ENCODE measurements at places on chromosomes 1 and 21. TPM values are rescaled to one million over a fixed set of nuclear protein-coding genes. Genes with fewer than 3 reads are reported as not detected.

- H3K4me3 ChIP-seq, result no peak overlapping the region
- H3K4me1 ChIP-seq, result peaks cover 9% of the 10 kb centered on the region
- H3K36me3 ChIP-seq, result no peaks in the 10 kb centered on the region
- H3K27me3 ChIP-seq, result no peaks in the 10 kb centered on the region
- H3K27ac ChIP-seq, result no peak overlapping the region
- no peak for DNase-seq
Measured at GRCh38 chr1:60978421-60979357, 103.7 kb upstream of the NFIA start.

DNA sequence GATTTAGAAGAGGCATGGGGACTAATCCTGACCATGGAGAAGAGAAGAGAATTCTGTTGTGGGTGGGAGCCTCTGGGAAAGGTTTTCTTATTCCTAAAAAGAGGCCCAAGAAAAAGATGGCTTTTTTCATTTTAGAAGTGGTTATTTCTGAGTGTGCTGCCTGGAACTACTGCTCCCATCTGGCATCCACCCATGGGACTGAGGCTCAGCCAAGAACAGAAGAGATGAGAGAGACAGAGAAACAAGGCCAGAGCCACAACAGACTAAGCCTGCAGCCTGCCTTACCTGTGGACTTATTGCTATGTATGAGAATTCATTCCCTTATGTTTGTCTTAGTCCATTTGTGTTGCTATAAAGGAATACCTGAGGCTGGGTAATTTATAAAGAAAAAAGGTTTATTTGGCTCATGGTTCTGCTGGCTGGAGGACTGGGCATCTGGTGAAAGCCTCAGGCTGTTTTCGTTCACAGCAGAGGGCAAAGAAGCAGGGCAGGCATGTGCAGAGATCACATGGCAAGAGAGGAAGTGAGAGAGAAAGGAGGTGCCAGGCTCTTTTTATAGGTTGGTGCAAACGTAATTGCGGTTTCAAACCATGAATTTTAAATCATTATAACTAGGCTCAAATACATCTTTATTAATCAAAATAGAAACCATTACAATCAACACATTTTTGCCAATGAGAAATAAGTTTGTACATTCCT, 57.5 kb upstream of the PRDM2 start:
- H3K4me1 ChIP-seq, result no peaks in the 10 kb centered on the region
- no peaks in the 10 kb centered on the region for H3K27me3 ChIP-seq
- H3K4me3 ChIP-seq, result no peak overlapping the region
- no peak for DNase-seq
- H3K27ac ChIP-seq, result no peak overlapping the region
- no peaks in the 10 kb centered on the region for H3K36me3 ChIP-seq

GRCh38 chr1:44819608-44820327, 11.4 kb downstream of the BTBD19 start:
- H3K4me3 ChIP-seq, result peak overlapping the region; percentile 28
- H3K27ac ChIP-seq, result peak overlapping the region; percentile 96
- no peaks in the 10 kb centered on the region for H3K27me3 ChIP-seq
- no peaks in the 10 kb centered on the region for H3K36me3 ChIP-seq
- H3K4me1 ChIP-seq, result peaks cover 16% of the 10 kb centered on the region

- H3K27me3 ChIP-seq, result no peaks in the 10 kb centered on the region
- no peak for DNase-seq
- H3K27ac ChIP-seq, result no peak overlapping the region
- peaks cover 56% of the 10 kb centered on the region for H3K4me1 ChIP-seq
- no peaks in the 10 kb centered on the region for H3K36me3 ChIP-seq
- no peak overlapping the region for H3K4me3 ChIP-seq
Measured at GRCh38 chr21:45103971-45104520, 29.7 kb downstream of the ADARB1 start.

DNA sequence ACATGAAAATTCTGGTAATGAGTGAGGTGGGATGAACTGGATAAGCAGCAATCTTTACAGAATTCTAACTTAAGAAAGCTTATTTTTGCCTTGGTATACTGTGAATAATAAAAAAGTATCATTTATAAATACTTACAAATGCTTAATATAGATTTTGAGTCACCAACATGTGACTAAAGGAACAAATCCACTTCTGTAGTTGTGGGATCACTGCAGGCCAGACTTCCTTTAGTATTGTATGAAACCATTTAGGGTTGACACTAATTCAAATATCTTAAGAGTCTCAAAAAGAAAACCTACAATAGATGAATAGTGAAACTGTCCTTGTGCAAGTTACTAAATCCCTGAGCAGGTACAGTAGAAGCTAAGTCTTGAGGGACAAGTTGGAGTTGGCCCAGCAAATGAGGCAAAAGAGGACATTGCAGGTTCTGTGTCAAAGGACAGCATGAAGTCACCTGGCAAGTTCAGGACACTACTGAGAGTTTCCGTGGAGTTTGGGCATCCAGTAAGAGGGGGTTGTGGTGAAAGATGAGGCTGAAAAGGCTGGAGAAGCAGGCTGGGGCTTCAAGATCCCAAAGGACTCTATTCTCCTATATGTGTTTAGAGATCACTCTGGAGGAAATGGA, 5.9 kb upstream of the THEM4 start:
- no peaks in the 10 kb centered on the region for H3K27me3 ChIP-seq
- no peak overlapping the region for H3K4me3 ChIP-seq
- H3K4me1 ChIP-seq, result no peaks in the 10 kb centered on the region
- DNase-seq, result no peak
- no peaks in the 10 kb centered on the region for H3K36me3 ChIP-seq

GRCh38 chr1:45864167-45865106, 61.0 kb downstream of the MAST2 start:
- no peak overlapping the region for H3K27ac ChIP-seq
- H3K4me3 ChIP-seq, result peak overlapping the region; percentile 31
- H3K36me3 ChIP-seq, result no peaks in the 10 kb centered on the region
- no peaks in the 10 kb centered on the region for H3K27me3 ChIP-seq
- H3K4me1 ChIP-seq, result no peaks in the 10 kb centered on the region
- no peak for DNase-seq

DNA sequence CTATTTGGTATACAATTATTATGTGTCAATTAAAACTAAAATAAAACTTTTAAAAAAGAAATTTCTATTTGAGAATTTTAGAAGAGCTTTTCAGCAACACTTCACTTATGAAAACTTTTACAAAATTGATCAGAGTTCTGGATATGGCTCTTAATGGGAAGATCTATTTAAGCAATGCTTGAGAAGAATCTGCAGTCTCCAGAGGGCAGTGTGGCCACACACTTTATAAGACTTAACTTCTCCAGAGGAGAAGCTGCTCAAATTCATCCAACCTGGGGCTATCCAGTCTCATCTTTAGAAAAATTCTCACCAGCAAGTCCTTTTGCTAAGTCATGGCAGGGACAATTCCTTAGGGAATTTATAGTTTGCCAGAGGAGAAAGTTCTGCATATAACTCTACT, 25.2 kb upstream of the AGO1 start:
- no peak for DNase-seq
- no peak overlapping the region for H3K4me3 ChIP-seq
- H3K27ac ChIP-seq, result no peak overlapping the region
- no peaks in the 10 kb centered on the region for H3K4me1 ChIP-seq

GRCh38 chr1:38088791-38089190, 42.2 kb upstream of the POU3F1 start:
- no peaks in the 10 kb centered on the region for H3K4me1 ChIP-seq
- DNase-seq, result no peak
- H3K27ac ChIP-seq, result no peak overlapping the region
- no peak overlapping the region for H3K4me3 ChIP-seq
- no peaks in the 10 kb centered on the region for H3K36me3 ChIP-seq

GRCh38 chr1:214895011-214895600, 187.4 kb upstream of the KCNK2 start:
- no peaks in the 10 kb centered on the region for H3K4me1 ChIP-seq
- no peak for DNase-seq
- H3K27ac ChIP-seq, result no peak overlapping the region
- H3K4me3 ChIP-seq, result no peak overlapping the region

DNA sequence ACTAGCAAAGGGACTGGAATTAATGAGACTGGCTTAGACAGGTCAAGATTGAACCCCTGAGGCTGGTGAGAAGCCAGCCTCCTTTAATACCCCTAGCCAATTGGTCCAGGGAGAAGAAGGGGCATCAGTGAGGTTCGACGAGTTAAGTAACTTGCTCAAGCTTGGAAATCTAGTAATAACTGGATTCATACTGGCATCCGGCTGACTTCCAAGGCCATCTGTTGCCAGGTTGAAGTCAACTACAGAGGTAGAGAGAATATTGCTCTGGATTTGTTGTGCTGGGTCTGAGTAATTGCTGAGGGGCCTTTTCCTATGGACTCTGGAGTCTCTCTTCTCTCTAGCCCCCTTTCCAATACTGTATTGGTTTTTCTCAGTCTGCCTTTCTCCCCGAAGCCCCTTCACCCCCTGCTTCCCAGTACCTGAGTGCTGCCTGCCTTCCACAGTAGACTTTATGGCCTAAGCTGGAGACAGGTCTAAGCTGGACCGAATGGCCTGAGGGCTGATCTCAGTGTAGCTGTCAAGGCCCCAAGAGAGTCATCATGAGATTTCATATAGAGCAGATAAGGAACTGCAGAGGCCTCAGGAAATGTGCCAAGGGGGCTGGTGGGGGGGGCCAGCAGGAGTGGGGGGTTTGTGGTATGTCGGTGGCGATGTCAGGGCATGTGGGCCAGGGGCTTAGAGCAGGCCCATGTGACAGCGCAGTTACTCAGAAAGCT, 42.4 kb upstream of the IL19 start:
- H3K27ac ChIP-seq, result no peak overlapping the region
- H3K36me3 ChIP-seq, result peaks cover 48% of the 10 kb centered on the region
- H3K27me3 ChIP-seq, result no peaks in the 10 kb centered on the region
- H3K4me3 ChIP-seq, result no peak overlapping the region
- H3K4me1 ChIP-seq, result peaks cover 3% of the 10 kb centered on the region
- DNase-seq, result no peak

DNA sequence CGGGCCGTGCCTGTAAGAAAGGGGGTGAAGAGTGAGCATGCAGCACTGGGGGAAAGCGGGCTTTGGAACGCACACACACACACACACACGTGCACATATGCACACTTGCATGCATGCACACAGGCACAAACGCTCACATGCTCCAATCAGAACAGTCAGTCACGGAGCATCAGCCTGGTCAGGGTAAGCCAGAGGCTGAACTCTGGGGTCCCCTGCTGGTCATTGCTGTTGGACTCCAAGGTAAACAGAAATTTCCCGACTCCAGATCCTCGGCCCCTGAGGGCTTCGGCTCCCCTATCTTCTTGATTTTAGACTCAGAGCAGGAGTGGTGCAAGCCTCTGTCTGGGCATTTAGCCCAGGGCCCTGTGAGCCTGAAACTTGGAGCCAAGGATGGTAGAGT, 54.2 kb downstream of the SYT2 start:
- no peak overlapping the region for H3K27ac ChIP-seq
- no peak for DNase-seq
- peaks cover 48% of the 10 kb centered on the region for H3K27me3 ChIP-seq
- no peaks in the 10 kb centered on the region for H3K36me3 ChIP-seq
- H3K4me3 ChIP-seq, result no peak overlapping the region
- H3K4me1 ChIP-seq, result no peaks in the 10 kb centered on the region

DNA sequence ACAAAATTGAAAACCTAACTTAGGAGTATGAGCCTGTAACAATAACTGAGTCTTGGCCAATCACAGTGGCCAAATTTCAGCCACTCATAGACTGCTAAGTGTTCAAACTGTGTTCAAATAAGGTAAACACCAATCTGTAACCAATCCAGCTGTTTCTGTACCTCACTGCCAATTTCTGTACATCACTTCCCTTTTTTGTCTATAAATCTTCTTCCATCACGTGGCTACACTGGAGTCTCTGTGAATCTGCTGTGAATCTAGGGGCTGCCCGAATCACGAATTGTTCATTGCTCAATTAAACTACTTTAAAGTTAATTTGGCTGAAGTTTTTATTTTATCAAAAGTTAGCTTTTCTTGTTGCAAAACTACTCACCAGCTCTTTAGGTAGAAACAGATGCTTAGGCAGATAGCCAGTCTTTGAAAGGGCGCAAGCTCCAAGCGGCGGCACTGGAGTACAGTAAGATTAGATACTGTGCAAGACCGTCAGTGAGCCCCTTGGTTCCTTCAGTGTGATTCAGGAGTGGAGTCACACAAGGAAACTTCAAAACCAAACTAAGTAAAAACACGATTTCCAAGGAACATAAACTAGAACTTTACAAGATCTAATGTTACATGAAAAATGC, 43.2 kb upstream of the ADGRL2 start:
- H3K36me3 ChIP-seq, result no peaks in the 10 kb centered on the region
- no peak overlapping the region for H3K27ac ChIP-seq
- no peak overlapping the region for H3K4me3 ChIP-seq
- H3K27me3 ChIP-seq, result no peaks in the 10 kb centered on the region
- no peak for DNase-seq
- H3K4me1 ChIP-seq, result no peaks in the 10 kb centered on the region

GRCh38 chr1:9792156-9793042, 31.4 kb downstream of the CLSTN1 start:
- no peaks in the 10 kb centered on the region for H3K4me1 ChIP-seq
- no peak overlapping the region for H3K27ac ChIP-seq
- no peak overlapping the region for H3K4me3 ChIP-seq
- H3K27me3 ChIP-seq, result no peaks in the 10 kb centered on the region
- DNase-seq, result no peak
- no peaks in the 10 kb centered on the region for H3K36me3 ChIP-seq

GRCh38 chr1:229224308-229224707, 46.6 kb upstream of the RAB4A start:
- H3K4me3 ChIP-seq, result no peak overlapping the region
- no peak for DNase-seq

- H3K27ac ChIP-seq, result no peak overlapping the region
- no peak for DNase-seq
- H3K4me1 ChIP-seq, result no peaks in the 10 kb centered on the region
Measured at GRCh38 chr1:55012661-55013060, 13.9 kb downstream of the BSND start.

- H3K4me3 ChIP-seq, result no peak overlapping the region
- peaks cover 8% of the 10 kb centered on the region for H3K4me1 ChIP-seq
- H3K36me3 ChIP-seq, result no peaks in the 10 kb centered on the region
Measured at GRCh38 chr1:209580577-209580976, 2.9 kb upstream of the CAMK1G start.

GRCh38 chr1:4736254-4736653, 81.8 kb downstream of the AJAP1 start:
- no peaks in the 10 kb centered on the region for H3K4me1 ChIP-seq
- no peak overlapping the region for H3K27ac ChIP-seq
- H3K4me3 ChIP-seq, result no peak overlapping the region

DNA sequence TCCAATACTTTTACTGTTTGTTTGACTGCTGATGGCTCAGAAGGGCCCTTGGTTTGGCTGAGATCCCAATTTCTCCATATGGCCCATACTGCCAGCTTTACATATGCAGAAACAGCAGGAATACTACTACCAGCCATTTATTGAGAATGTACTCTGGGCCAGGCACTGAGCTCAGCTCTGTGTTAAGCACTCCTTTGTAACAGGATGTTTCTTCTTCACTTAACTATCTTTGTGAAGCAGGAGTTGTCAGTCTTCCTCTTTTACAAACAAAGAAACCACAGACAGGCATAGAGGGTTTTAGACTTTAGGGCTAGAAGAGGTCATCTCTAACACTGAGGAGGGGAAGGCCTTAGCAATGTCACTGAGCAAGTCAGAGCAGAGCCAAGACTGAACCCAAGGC, 8.3 kb downstream of the HMGCL start:
- peaks cover 37% of the 10 kb centered on the region for H3K36me3 ChIP-seq
- no peak overlapping the region for H3K27ac ChIP-seq
- no peaks in the 10 kb centered on the region for H3K27me3 ChIP-seq
- no peaks in the 10 kb centered on the region for H3K4me1 ChIP-seq
- H3K4me3 ChIP-seq, result no peak overlapping the region

DMRTA2 gene
- total RNA-seq, result not detected

TFF2 gene
- not detected for total RNA-seq

RYR2 gene
- 0.20 TPM for total RNA-seq

C4BPA gene
- total RNA-seq, result not detected

PDE9A gene
- 26.7 TPM for total RNA-seq

FRRS1 gene
- 4.4 TPM for total RNA-seq

All from tibial nerve (tissue), 4 donors.